Ureter (tissue), 1 donor: ENCODE measurements at places on chromosomes 2 and 18. TPM values are rescaled to one million over a fixed set of nuclear protein-coding genes. Genes with fewer than 3 reads are reported as not detected.

Gene PPM1B
- total RNA-seq: 54.8 TPM

Gene DUSP19
- 7.0 TPM for total RNA-seq

Gene NT5C1B
- total RNA-seq: not detected

Gene KCNJ3
- total RNA-seq: 1.4 TPM

Gene USP40
- 79.2 TPM for total RNA-seq

Gene PPP3R1
- 57.7 TPM for total RNA-seq

Gene GKN2
- total RNA-seq: not detected

Gene ANO7
- 1.4 TPM for total RNA-seq

Gene CCDC121
- 5.3 TPM for total RNA-seq

Gene NTSR2
- total RNA-seq: not detected

Gene CRYGC
- total RNA-seq: not detected

Gene TM4SF20
- total RNA-seq: not detected

Gene SCN2A
- 0.29 TPM for total RNA-seq

Gene UGT1A10
- total RNA-seq: 3.0 TPM

Gene FAP
- total RNA-seq: 3.0 TPM

Gene BIRC6
- 172 TPM for total RNA-seq

Gene PIEZO2
- 3.9 TPM for total RNA-seq

Gene CD302
- total RNA-seq: 25.2 TPM

Gene DNER
- total RNA-seq: 0.34 TPM

Gene MYCN
- 3.7 TPM for total RNA-seq

Gene LINC00305
- total RNA-seq: not detected

Gene CCL20
- 2.3 TPM for total RNA-seq

Gene MC2R
- 0.60 TPM for total RNA-seq

Gene EHD3
- 12.7 TPM for total RNA-seq

Gene ACVR2A
- 32.7 TPM for total RNA-seq

Gene TMEM17
- 2.0 TPM for total RNA-seq

Gene ITGB6
- 96.3 TPM for total RNA-seq

Gene OR6B2
- total RNA-seq: not detected

Gene KATNAL2
- 3.5 TPM for total RNA-seq

Gene IL1RN
- total RNA-seq: 80.2 TPM

Gene SERPINB13
- total RNA-seq: not detected

Gene FABP1
- total RNA-seq: not detected

Gene KLHL30
- total RNA-seq: 2.2 TPM

Gene IL36RN
- not detected for total RNA-seq

Gene CROCC2
- 0.23 TPM for total RNA-seq

Gene ZSWIM2
- total RNA-seq: not detected

Gene PAIP2B
- 11.6 TPM for total RNA-seq

Gene ACOXL
- 52.7 TPM for total RNA-seq

Gene RUFY4
- total RNA-seq: 5.6 TPM
